ENCODE measurements at places on chromosomes 7 and 10.

DNA sequence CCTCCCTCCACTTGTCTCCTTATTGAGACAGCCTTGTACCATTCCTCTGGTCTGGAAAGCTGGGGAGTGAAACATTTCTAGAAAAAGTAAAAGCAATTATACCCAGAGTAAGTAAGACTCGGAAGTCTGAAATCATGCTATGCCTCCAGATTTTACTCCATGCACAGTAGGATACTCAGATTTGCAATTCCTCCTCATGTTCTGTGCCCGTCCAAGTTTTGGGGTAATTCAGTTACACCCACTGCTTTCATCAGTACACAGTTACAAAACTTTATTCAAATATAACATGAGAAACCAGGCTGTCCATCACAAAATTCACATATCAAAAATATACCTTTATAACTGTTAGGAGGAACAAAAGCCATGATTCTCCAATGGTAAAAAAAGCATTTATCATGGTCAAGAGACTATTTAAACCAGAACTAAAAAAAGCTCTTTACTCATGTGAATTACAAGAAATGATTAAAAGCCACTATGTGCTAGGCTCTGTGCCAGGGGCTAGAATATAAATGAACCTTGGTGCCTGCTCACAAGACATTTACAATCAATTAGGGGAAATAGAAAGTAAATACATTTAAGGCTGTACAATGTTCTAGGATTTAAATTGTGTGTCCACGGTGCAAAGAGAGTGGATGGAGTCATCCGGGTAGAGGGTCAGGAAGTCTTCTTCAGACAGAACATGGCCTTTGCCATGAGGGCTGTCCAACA lies 320.2 kb downstream of the ELMO1 start:
- H3K27ac ChIP-seq = no peak overlapping the region
- no peaks in the 10 kb centered on the region for H3K27me3 ChIP-seq
- H3K36me3 ChIP-seq = no peaks in the 10 kb centered on the region
- no peaks in the 10 kb centered on the region for H3K4me1 ChIP-seq
- no peak overlapping the region for H3K4me3 ChIP-seq
- no peak for DNase-seq

DNA sequence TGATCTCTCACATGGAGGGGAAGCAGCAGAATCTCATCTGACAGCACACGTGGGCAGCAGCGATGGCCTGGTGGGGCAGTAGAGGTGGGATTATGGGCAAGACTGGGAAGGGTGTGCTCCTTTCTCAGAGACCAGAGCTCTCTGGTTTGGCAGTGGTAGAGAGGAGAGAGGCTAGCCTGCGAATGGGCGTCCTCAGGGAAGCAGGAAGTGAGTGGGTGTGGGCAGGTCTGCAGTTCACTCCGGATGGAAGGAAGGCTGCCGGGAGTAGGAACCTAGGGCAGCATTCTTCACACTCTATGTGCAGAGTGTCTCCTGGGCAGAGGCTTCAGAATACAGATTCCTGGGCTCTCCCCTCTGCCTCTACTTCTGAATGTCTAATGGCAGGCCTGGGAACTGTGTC lies 162.8 kb upstream of the BMPER start:
- no peak overlapping the region for H3K4me3 ChIP-seq
- no peaks in the 10 kb centered on the region for H3K36me3 ChIP-seq
- H3K27me3 ChIP-seq = no peaks in the 10 kb centered on the region
- H3K4me1 ChIP-seq = no peaks in the 10 kb centered on the region

GRCh38 chr10:47037654-47038425 lies 126.6 kb downstream of the PTPN20 start:
- no peak overlapping the region for H3K4me3 ChIP-seq
- no peaks in the 10 kb centered on the region for H3K27me3 ChIP-seq
- H3K4me1 ChIP-seq = no peaks in the 10 kb centered on the region
- H3K36me3 ChIP-seq = no peaks in the 10 kb centered on the region

DNA sequence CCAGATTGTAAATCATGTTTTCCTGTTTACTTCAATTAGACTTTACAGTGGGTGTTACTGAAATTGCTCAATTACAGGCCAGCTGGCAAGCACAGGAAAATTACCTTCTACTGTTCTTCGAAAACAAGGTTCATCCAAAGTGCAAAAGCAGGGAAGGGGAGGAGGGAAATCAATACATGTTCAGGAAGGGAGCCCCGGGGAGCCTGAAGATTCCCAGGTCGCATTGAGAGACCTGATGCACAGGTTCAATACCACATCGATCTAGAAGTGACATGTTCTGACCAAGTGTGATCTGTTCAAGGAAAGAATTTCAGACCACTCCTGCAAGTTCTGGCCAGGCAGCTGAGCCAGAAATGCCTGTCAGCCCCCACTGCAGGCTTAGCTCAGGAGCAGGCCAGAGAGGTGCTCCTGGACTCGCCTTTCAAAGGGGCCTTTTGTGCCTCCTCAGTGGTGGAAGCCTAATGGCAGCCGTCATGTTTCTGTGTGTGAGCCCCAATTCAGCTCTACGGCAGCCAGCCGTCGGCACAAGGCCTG lies 35.9 kb downstream of the FAM53B start:
- DNase-seq = no peak
- H3K4me3 ChIP-seq = no peak overlapping the region
- no peaks in the 10 kb centered on the region for H3K36me3 ChIP-seq
- 0 out of 2 replicates have a peak, but pooled peaks cover 8% of the 10 kb centered on the region for H3K4me1 ChIP-seq
- no peak overlapping the region for H3K27ac ChIP-seq

DNA sequence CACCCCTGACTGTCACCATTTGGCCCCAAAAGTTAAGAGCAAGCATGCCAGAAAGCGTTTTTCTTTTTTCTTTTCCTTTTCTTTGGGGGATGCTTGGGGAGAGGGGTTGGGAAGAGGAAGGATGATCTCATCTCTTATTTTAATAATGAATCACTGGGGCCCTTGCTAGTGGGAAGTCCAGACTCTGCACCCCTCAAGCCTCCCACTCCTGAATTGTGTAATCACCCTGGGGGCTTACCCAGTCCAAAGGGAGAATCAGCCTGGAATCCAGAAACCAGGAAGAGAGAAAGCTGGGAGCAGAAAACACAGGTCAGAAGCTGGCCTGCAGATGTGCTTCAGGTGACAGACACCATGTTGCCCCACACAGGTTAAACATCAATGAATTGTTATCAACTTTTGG lies 14.7 kb upstream of the HABP2 start:
- no peaks in the 10 kb centered on the region for H3K4me1 ChIP-seq
- H3K27ac ChIP-seq = no peak overlapping the region

DNA sequence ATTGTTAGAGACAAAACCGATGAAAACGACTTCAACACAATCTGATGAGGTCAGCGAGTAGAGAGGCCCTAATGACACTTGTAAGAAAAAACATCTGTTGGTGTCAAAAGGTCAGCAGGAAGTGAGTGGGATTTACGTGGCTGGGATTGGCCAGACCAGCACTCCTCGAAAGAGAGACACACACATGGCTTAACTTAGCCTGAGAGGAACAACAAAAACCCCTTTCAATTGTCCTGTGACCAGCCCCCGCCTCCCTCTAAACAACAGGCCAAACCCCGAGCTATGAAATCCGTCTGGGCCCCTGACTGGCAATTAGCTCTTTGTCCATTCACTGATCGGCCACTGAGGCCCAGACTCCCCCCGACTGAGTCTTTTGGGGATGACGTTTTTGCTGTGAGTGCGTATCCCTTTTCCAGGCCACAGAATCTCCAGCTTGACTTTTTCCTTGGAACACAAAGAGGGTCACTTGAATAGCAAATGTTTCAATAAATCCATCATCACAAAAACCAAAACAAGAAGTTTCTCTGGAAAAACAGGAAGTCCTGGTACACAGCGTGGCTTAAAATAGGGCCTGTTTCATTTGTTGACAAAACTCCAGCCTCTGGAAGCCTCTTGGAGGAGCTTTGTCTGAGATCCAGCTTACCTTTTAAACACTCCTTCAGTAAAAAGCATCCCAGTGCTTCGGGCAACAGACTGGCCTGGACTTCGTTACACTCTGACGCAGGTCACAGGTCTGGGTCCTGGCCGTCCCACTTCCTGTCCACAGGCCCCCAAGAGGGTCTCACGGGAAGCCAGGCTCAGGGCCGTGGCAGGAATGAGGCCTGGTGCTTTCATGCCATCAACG lies 103.0 kb downstream of the CTBP2 start:
- no peaks in the 10 kb centered on the region for H3K27me3 ChIP-seq
- H3K36me3 ChIP-seq = no peaks in the 10 kb centered on the region
- DNase-seq = no peak
- H3K4me3 ChIP-seq = no peak overlapping the region
- 0 out of 2 replicates have a peak overlapping the region, but pooled peaks have one; percentile 59 for H3K27ac ChIP-seq
